ENCODE measurements at places on chromosomes 12 and 14.

- no peak for DNase-seq
Measured at GRCh38 chr14:51883232-51883631, 22.8 kb downstream of the GNG2 start.

GRCh38 chr12:42180990-42181596 lies 36.4 kb upstream of the GXYLT1 start:
- no peak for DNase-seq

DNA sequence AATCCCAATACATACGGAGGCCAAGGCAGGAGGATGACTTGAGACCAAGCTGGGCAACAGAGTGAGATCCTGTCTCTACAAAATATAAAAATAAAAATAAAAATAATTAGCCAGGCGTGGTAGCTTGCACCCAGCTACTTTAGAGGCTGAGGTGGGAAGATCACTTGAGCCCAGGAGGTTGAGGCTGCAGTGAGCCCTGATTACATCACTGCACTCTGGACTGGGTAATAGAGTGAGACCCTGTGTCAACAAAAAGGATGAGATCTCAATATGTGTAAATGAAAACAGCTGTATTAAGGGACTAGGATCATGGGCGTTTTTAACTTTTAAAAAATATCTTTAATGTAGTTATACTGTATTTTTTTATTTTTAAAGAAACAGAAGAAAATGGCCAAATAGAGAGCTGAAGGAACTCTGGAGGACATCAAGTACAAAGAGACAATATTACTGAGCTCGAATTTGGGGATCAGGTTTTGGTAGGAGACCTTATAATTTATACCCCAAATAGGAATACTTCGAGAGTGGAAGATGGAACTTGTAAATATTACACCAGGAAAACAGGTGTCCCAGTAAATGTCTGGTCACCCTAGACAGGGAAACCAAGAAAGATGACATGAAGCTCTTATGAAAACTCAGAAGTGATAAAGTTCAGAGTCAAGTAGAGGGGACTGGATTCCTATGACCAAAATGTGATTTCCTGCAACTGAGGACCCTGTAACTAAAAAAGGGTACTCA lies 13.1 kb downstream of the BATF start:
- DNase-seq, result no peak

- no peak for DNase-seq
Measured at GRCh38 chr12:47557386-47557785, 148.4 kb downstream of the RPAP3 start.

- DNase-seq, result no peak
Measured at GRCh38 chr14:65346895-65347294, 65.6 kb upstream of the FUT8 start.

Data from stimulated activated CD8-positive, alpha-beta memory T cell treated with anti-CD3 and anti-CD28 coated beads, Interleukin-15, amount 100 ng/mL, for 1 hour (primary cell).